Activated CD4-positive, alpha-beta T cell treated with anti-CD3 and anti-CD28 coated beads for 24 hours (primary cell): ENCODE measurements at places on chromosomes 3 and 15.

GRCh38 chr3:33665294-33665693 is 52.8 kb downstream of the CLASP2 start:
- DNase-seq: no peak

DNA sequence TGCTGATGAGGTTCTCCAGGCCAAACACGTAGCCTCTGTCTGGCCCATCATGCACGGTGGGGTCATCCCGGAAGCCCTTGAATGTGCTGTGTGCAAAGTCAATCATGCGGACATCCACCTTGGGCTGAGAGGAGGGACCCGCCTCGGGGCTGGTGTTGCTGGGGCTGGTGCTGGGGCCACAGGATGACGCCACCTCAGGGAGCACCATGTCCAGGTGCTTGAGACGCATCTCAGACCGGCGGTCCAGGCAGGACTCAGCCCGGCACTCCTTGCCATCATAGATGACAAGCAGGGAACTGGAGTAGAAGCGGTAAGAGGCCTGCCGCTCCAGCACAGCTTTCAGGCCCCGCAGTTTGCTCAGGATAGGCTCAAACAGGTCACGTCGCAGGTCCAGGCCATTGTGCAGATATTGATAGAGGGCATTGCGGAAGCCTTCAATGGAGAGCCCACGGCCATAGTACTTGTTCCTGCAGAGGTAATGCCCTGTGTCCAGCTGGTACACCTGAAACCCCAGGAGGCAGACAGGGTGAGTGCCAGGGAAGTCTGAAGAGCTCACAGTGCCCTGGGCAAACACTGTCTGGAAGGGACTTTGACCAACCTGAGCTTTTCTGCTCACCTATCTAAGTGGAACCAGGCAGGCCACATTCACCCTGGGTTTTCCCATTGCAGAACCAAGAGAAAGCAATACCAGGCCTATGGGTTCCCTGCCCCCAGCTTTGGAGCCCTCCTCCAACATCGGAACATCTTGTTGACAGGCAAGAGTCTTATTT is 3.6 kb upstream of the GMPPB start:
- DNase-seq: no peak

GRCh38 chr3:57006949-57007419 is 53.5 kb upstream of the SPATA12 start:
- DNase-seq: no peak

DNA sequence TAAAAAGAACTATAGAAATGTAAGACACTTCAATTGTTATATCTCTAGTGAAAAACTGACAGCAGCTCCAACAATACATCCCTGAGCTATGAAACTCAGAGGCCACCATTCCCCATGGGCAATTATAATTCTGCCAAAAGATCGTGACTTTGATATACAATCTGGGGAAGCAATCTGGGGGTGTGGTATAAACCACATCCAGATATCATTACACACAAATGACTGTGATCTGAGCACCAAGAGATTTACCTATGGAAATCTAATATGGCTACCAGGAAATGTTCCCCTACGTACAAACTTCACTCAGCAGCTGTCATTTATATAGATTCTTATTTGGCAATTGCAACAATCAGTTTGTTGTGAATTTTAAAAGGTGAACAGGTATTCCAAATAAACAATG is 110.3 kb downstream of the FRMD5 start:
- DNase-seq: no peak

GRCh38 chr3:171349392-171349791 is 110.8 kb downstream of the TNIK start:
- DNase-seq: no peak

DNA sequence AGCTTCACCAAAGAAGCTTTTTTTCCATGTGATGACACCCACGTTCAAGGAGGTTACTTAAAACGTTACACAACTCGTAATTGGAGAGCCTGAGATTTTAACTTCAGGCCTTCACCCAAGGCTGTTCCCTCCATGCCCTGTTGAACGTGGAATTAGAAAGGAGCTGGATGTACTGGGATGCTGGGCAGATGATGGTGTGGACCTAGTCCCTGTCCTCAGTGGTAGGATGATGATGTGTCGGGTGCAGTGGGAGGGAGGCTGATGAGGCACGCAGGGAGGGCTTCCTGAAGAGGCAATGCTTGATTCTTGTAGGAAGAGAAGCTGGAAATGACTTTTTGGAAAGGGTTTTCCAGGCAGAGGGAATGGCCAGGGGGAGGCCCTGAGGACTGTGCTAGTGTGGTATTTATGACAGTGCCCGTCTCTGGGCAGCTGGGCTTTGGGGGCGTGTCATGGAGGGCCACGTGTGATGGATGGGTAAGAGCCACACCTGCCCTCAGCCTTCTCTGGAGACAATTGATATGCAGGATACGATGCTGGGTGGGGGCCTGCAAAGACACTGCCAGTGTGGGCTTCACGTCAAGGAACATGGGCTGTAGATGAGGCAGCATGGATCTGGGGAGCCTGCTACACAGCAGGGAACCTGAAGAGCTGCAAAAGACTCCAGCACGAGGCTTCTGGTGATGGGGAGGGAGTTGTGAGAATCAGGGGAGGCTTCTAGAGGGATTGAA is 15.3 kb downstream of the SYNM start:
- no peak for DNase-seq

DNA sequence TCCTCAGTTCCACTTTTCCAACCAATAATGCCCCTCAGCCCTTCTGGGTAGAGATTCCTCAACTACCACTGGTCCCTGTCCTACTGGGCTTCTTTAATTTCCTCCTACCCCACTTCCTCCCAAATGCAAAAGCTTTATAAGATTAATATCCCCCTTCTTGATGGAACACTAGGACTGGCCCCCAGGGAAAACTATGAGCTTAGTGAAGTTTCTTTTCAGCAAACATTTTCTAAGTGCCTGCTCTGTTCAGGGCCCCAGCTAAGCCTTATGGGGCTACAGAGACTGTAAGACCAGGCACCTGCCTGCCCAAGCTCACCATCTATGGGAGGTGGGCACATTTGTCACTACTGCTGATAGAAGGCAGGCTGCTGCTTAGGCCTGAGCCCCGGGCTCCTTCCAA is 79.4 kb downstream of the RPLP1 start:
- no peak for DNase-seq

GRCh38 chr15:95918525-95918924 is 412.0 kb upstream of the NR2F2 start:
- no peak for DNase-seq
